ENCODE measurements at places on chromosomes 1 and 21. TPM values are rescaled to one million over a fixed set of nuclear protein-coding genes. Genes with fewer than 3 reads are reported as not detected.

DNA sequence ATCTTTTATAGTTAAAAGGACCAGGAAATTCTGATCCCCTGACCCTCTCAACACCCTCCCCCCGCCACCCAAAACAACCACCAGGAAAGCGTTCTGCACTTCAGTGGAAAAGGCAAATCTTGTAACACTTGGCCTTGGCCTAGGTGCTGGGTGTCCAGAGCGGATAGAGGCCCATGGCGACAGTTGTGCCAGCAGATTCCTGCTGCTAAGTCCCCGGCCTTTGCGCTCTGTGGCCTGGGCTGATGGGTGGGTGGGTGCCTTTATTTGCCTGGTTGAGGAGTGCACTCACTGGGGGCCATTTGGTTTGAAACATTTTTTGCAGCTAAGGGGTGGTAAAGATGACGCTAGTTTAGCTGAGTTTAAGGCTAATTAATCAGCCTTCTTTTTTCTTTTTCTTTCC, 127.9 kb upstream of the ERRFI1 start:
- H3K36me3 ChIP-seq = no peaks in the 10 kb centered on the region
- peaks cover 23% of the 10 kb centered on the region for H3K4me1 ChIP-seq
- H3K4me3 ChIP-seq = no peak overlapping the region
- no peaks in the 10 kb centered on the region for H3K27me3 ChIP-seq
- peak overlapping the region; percentile 94 for H3K27ac ChIP-seq

DNA sequence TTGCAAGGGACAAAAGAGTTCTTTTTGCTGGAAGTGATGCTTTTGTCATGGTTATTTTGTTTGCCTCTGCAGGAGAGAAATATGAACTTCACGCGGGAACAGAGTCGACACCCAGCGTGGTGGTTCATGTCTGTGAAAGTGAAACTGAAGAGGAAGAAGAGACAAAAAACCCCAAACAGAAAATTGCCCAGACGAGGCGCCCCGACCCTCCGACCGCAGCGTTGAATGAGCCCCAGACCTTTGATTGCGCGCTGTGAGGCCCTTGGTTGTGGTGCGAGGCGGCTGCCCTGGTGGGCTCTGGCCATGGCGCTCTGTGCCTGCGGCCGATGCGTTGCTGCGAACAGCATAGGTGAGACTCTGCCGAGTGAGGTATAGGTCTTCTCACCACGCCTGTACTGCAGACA, 20.9 kb upstream of the NCMAP start:
- H3K27ac ChIP-seq = peak overlapping the region; percentile 97
- H3K27me3 ChIP-seq = no peaks in the 10 kb centered on the region
- peak overlapping the region; percentile 80 for H3K4me3 ChIP-seq
- H3K4me1 ChIP-seq = peaks cover 60% of the 10 kb centered on the region
- peak; percentile 82 for DNase-seq

DNA sequence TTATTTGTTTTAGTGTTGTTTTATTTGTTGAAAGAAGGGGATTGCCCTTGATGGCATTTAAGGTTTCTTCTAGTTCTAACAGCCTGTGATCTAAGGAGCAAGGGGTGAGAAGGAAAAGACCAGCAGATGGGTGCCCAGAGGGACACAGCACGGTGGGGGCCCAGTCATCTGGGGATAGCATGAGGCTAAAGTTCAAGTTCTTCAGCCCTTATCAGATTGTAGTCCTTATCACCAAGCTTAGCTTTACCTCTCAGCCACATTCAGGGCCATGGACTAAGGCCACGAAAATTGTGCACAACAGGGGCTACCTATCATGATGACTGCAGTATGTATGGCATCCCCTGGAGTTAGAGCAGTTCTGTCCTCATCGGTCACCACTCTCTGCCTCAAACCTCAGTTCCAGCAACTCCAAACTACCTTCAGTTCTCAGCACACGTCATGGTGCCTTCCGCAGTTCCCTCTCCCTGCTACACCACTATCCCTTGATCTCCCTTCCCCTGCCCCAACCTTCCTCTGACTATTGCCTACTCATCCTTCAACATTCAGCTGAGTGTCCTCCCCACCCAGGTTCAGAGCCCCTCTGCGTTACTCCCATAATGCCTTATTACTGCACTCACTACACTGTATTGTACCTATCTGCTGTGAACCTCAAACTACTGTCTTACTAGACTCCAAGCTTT, 36.4 kb downstream of the ATF3 start:
- H3K4me3 ChIP-seq = no peak overlapping the region
- no peaks in the 10 kb centered on the region for H3K27me3 ChIP-seq
- no peaks in the 10 kb centered on the region for H3K36me3 ChIP-seq
- H3K4me1 ChIP-seq = no peaks in the 10 kb centered on the region

DNA sequence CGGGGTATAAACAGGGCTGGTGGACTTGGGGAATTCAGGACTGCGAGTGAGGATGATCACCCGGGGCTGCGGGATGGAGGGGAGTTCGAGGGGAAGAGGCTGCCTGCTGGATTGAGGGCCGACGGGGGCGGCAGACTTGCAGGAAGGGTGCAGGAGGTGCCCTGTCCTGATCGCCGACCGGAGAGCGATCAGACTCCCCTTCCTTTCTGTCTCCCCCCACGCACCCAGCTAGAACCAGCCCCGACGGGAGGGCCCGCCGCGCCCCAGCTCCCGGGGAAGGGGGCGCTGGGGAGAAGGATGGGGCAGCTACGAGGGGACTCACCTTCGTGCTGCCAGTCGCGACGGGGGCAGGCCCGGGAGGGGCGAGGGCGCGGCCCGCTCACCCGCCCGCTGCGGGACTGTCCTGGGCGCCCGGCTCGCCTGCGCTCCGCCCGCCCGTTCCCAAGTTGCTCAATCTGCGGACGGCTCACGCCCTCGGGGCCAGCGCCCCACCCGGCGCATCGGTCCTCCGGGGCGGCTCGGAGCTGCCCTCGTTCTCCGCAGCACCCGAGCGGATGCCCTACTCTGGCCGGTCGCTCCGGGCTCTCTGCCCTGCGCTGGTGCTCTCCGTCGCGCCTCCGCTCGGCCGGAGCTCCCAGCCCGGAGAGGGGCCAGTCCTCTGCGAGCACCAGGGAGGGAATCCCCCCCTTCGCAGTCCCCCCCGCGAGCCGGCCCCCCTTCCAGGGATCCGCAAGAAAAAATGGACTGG, at the start of gene RSPO1:
RSPO1 (minus strand) TSS at position 649 of the 748 bp plus-strand sequence. CDS start 5,231 bp downstream, outside the sequence.
- H3K27ac ChIP-seq = no peak within 1 kb of the TSS
- peaks cover 42% of the 10 kb centered on the region for H3K27me3 ChIP-seq

KLF17 gene
- not detected for total RNA-seq

DNA sequence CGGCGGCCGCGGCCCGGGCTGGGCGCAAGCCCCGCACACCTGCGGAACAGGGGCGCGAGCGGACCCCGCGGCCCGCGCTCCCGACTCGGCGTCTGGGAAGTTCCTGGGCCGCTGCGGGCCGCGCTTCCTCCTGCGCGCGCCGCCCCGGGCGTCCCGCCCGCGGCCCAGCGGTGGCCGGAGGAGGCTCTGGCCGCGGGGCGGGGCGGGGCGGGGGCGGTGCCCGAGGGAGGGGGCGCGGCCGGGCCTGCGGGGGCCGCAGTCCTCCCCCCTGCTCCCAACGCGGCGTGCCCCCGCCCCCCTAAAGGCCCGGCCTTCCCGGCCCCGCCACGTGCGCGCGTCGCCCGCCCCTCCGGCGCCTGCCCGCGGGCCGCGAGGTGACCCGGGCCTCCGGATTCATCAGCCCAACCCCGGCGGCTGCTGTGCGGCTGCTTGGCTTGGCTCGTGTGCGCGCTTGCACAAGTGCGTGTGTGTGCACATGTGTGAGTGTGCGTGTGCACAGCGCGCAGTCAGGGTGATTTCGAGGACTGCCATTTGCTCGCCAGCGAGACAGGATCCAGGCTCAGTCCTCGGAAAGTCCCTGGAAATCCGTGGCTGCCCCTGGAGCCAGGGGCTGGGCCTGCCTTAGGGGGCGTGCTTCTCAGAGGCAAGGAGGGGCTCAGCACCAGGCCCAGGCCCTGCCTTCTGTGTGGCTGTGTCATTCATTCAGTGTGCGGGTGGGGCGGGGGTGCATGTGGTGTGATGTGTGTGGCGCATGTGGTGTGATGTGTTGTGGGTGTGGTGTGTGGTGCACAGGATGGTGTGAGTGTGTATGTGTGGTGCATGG, at the start of gene C2CD2:
C2CD2 (minus strand) TSS at position 188 of the 823 bp plus-strand sequence. CDS start 370 bp downstream, outside the sequence.
- no peaks in the 10 kb centered on the region for H3K36me3 ChIP-seq
- DNase-seq = no peak

- H3K4me3 ChIP-seq = no peak overlapping the region
- no peak overlapping the region for H3K27ac ChIP-seq
- H3K4me1 ChIP-seq = no peaks in the 10 kb centered on the region
These were observed 50.2 kb upstream of the ACTRT2 start for GRCh38 chr1:2971101-2971501.

- no peaks in the 10 kb centered on the region for H3K4me1 ChIP-seq
- H3K27me3 ChIP-seq = no peaks in the 10 kb centered on the region
- H3K36me3 ChIP-seq = no peaks in the 10 kb centered on the region
- H3K27ac ChIP-seq = no peak overlapping the region
These were observed 300.1 kb downstream of the KCNT2 start for GRCh38 chr1:196308176-196308575.

GRCh38 chr1:151175863-151176262, at the start of gene TMOD4:
TMOD4 (minus strand) TSS chr1:151175981; CDS start chr1:151174875, 1,106 bp downstream.
- H3K27ac ChIP-seq = no peak within 1 kb of the TSS
- H3K4me3 ChIP-seq = no peak within 1 kb of the TSS
- DNase-seq = no peak
- no peaks in the 10 kb centered on the region for H3K27me3 ChIP-seq

NCF2 gene
- 9.3 TPM for total RNA-seq

DNA sequence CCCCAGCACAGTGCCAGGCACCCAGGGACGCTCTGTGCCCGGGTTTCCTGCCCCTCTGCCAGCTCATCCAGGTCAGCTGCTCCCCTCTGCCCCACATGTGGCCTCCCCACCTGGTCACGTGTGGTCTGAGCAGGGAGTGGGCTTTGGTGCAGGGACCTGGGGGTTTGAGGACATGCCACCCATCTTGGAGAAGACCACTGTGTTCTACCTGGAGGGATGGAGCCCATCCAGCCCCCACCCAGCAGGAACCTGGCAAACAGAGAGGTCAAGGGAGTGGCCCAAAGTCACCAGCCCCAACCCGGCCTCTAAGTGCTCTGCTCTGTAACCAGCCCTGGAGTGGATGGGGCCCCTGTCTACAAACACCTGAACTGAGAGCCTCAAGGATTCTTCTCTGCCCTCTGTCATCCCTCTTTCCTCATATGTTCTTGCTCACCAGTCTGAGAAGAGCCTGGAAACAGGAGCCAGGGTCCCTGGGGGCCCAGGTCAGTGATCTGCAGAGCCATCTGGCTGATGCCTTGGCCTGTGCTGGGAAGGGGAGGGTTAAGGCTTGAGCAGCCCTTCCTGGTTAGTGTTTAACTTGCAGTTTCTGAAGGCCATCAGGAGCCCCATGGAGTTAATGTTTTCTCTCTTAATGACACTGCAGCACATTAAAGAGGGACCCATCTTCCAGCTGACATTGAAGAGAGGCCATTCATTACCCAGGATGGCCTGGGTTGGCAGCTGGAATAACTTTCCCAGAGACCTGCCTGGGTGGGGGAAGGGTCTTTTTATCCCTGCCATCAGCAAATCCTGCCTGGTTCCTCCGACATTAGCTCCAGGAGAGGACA, 235.4 kb downstream of the PTPRU start:
- H3K4me1 ChIP-seq = no peaks in the 10 kb centered on the region
- no peak overlapping the region for H3K4me3 ChIP-seq
- H3K27me3 ChIP-seq = peaks cover 4% of the 10 kb centered on the region
- no peak for DNase-seq
- H3K27ac ChIP-seq = no peak overlapping the region
- no peaks in the 10 kb centered on the region for H3K36me3 ChIP-seq

- no peaks in the 10 kb centered on the region for H3K27me3 ChIP-seq
- peak; percentile 28 for DNase-seq
- peak overlapping the region; percentile 32 for H3K4me3 ChIP-seq
- no peak overlapping the region for H3K27ac ChIP-seq
- H3K36me3 ChIP-seq = no peaks in the 10 kb centered on the region
- H3K4me1 ChIP-seq = peaks cover 3% of the 10 kb centered on the region
These were observed 15.7 kb upstream of the LUZP1 start for GRCh38 chr1:23184212-23184934.

DNA sequence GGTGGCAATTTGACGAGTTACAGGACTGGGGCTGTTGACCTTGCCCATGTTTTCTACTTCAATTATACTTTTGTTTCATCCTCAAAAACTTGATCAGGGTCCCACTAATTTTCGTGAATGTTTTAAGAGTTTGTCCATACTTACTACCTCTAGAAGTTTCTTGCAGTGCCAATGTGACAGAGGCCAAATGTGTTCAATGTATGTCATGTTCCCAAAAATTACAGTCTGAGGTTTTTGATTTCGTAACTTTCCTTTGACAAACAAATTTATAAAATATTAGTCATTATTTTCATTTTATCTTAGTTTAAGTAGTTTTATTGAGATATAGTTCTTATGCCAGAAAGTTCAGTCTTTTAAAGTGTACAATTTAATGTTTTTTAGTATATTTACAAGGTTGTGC, 15.3 kb downstream of the VPS13D start:
- no peaks in the 10 kb centered on the region for H3K4me1 ChIP-seq
- no peaks in the 10 kb centered on the region for H3K27me3 ChIP-seq
- H3K4me3 ChIP-seq = no peak overlapping the region
- no peak for DNase-seq
- no peak overlapping the region for H3K27ac ChIP-seq

NHLH1 gene
- not detected for total RNA-seq

DNA sequence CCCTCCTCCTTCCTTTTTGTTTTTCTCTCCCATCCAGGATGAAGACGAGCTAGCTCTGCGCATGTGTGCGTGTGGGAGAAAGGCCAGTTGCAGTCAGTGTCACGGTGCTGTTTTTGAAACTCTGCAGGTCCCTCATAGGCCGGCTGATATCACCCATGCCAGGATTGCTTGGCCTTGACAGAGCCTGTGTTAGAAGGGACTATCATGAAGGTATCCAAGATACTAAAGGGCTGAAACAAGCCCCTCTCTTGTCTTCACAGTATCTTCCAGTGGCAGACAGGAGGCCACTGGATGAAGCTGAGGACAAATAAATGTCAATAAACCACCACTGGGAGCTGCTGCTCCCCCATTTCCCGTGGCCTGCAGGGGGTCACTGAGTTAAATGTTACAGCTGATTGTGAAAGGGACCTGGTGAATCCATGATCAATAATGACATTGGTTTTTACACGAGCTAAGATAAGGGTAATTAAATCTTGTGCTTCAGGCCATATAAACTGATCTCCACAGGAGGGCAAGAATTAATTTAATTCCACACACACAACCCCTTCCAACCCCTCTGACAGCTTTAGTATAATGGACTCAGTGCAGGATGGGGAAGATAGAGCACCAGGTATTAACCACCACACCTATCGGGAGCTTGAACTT, 64.6 kb upstream of the TARBP1 start:
- no peak overlapping the region for H3K4me3 ChIP-seq
- H3K4me1 ChIP-seq = peaks cover 8% of the 10 kb centered on the region
- H3K27ac ChIP-seq = no peak overlapping the region
- DNase-seq = no peak

DNA sequence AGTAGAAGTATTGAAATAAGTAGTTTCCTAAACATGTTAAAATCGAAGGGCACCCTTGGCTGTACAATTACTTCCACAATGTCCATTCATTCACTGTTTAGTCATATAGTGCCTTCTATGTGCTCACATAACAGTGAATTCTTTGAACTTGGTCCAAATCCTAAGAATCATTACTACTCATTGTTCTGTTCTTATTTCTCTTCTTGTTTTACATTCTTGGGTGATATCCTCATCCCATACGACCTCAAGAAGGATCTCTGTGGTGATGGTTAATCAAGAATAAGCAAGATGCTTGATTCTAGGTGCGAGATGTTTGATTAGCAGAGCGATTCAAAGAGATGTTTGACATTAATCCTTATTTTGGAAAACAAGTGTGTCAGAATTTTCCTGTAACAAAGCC, 667.4 kb upstream of the ZP4 start:
- H3K27ac ChIP-seq = no peak overlapping the region
- no peaks in the 10 kb centered on the region for H3K4me1 ChIP-seq
- H3K27me3 ChIP-seq = no peaks in the 10 kb centered on the region
- H3K4me3 ChIP-seq = no peak overlapping the region

MAP1LC3C gene
- not detected for total RNA-seq

GRCh38 chr21:34135330-34135729, 62.0 kb downstream of the MRPS6 start:
- DNase-seq = no peak
- H3K4me3 ChIP-seq = no peak overlapping the region
- H3K27ac ChIP-seq = no peak overlapping the region
- no peaks in the 10 kb centered on the region for H3K27me3 ChIP-seq
